ENCODE measurements at places on chromosomes 1 and 21. TPM values are rescaled to one million over a fixed set of nuclear protein-coding genes. Genes with fewer than 3 reads are reported as not detected.
A peak's percentile ranks its signal among the peaks of the same experiment; 100 is the strongest.

GRCh38 chr1:238898856-238899255, 487.5 kb upstream of the CHRM3 start:
- DNase-seq, result no peak

DNA sequence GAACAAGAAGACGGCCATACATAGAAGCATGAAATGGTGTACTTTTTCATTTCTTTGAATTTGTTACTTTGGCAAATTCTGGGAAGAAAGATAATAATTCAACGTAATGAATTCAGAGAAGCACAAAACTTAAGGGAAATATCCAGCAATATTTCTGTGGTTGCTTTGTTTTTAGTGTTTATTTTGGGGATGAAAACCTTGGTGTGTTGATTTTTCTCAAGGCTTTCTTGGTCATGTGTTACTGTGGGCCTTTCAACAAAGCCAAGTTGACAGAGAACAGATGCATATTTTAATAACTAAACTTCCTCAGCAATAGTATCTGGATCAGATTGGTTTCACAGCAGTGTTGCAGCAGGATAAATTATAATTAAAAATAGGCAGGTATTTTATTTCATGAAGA, 273.5 kb downstream of the GPR52 start:
- no peak for DNase-seq

DNA sequence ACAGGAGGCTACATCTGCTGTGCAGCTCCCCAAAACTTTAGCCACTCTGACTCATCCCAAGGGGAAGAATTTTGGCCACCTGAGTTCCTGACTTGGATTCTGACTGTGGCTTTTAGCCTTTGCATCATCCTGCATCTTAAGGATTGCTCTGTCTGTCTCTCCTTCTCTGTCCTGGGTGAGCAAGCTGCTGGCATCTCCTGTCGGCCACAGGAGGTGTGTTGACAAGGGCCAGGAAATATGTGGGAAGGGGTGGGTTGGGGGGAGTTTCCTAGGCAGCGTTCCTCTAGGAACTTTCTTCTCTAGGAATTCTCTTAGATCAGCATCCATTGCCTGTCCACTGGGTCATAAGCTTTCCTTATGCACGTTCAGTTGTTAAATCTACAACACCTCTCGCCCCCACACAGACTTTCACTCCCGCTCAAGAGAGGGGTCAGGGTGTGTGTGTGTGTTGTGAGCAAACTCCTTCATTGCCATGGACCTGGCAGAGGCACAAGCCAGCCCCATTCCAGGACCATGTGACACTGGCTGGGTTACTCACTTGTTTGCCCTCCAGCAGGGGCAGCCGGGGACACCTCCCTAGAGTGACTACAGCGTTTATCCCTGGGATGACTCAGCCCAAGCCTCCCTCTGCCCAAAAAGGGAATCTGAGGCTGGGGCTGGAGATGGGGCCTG, 145.0 kb upstream of the DUSP10 start:
- no peak for DNase-seq

DNA sequence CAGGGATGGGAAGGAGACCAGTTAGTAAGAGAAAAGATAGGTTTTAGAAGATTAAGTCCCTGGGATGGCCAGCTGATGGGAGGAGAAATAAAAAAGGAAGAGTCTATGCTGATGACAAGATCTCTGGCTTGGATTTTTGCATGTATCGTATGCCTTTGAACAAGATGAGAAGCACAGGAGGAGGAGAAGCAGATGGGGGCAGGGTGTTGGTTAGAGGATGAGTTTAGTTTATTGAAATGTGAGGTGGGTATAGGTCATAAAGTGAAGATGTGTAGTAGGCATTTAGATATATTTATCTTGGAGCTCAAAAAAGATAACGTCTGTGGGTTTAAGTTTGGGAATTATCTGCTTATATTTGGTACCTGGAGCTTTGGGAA, 1.4 kb downstream of the TIPRL start:
- no peak for DNase-seq

DNA sequence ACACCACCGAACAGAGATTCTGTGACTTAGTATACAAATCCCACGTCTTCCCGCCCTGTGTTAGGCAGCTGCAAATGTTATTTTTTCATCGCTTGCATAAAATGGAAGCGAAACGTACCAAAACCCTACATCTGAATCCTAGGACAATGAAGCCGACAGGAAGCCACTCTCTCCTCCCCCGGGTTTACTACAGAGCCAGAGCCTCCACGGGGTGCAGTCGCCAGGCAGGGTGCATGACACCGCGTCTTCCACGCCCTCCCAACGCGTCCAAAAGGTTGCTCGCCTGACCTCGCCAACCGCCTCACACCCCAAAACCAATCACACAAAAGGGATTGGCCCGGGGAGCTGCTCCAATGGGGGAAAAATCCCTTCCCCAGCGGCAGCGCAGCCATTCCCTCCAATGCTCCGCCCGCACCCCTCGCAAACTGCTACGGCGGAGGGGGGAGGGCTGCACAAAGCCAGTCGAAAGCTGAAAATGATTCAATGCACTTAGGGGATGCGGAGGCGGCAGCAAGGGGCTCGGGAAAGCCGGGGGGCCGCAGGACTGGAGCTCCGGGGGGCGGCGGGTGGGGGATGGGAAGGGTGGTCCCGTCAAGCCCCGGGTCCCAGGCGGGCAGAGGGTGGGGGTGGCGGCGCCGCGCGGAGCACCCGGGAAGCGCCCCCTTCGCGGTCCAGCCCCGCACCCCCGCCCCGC, 701 bp downstream of the CEP170 start:
- peak; percentile 53 for DNase-seq

DNA sequence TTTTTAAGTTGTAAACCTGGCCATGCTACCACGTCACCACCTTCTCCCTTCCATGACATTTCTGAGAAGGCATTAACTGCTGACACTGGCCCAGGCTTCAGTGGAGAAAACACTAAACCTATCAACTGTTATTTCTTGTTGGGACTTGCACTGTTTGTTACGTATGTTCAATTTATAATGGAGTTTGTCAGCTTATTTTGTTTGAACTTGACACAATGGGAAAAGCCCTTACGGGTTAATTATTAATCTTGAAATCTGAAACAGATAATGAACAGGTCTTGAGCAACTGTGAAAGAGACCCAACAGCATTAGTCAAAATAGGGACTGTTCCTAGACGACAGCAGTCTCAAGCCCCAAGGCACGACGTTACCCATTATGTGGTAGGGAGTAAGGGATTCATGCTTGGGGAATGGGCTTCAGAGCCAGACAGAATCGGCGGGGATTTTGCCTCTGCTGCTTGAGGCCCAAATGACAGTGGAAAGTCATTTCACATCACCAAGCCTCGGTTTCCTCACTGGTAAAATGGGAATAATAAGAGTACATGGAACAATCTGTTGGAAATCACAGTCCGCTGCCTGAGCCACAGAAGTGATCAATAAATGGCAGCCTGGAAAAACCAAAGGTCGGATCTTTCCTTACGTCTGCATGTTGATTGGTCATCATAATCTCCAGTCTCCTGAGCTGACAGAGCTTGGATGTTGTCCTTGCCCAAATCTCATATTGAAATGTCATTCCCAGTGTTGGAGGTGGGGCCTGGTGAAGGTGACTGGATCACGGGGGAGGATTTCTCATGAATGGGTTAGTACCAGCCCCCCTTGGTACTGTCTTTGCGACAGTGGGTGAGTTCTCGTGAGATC, 44.5 kb downstream of the TIAM1 start:
- DNase-seq, result peak; percentile 12

Gene FMOD
- 30.8 TPM for polyA plus RNA-seq

Gene DOP1B
- polyA plus RNA-seq, result 6.5 TPM

All from renal pelvis (tissue), 12 donors.